ENCODE measurements at places on chromosomes 16 and 17.

- DNase-seq: no peak
Observed at GRCh38 chr17:34067011-34067410, 188.1 kb upstream of the CCL2 start.

GRCh38 chr16:59370717-59371116, 636.6 kb upstream of the GOT2 start:
- DNase-seq: no peak

DNA sequence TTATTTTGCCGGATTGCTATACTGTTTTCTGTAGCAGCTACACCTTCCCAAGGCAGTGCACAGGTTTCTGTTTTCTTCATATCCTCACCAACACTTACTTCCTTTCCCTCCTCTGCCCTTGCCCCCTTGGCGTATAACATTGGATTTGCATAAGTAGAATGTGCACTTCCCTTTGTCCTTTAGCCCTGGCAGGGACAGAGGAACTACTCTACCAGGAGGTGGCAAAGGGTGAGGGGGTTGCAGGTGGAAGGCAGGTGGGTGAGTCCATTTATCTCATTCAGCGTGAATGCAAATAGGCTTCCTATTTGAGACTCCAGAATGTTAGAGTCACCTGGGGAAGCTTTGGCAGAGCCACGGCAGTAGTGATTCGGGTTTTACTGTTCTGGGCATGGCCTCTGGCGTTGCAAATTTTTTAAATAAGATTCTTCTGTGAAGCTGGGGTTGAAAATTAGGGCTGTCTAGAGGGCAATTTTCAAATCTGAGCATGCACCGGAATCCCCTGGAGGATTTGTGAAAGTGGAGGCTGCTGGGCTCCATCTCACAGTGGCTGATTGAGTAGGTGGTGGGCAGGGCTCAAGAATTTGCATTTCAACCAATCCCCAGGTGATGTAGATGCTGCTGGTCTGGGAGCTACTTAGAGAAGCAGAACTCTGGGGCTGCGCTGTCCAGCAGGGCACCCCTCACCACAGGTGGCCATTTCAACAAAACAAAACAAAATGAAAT, 84.7 kb downstream of the PLCG2 start:
- no peak for DNase-seq

GRCh38 chr17:19342611-19343255, 19.8 kb downstream of the B9D1 start:
- DNase-seq: no peak

DNA sequence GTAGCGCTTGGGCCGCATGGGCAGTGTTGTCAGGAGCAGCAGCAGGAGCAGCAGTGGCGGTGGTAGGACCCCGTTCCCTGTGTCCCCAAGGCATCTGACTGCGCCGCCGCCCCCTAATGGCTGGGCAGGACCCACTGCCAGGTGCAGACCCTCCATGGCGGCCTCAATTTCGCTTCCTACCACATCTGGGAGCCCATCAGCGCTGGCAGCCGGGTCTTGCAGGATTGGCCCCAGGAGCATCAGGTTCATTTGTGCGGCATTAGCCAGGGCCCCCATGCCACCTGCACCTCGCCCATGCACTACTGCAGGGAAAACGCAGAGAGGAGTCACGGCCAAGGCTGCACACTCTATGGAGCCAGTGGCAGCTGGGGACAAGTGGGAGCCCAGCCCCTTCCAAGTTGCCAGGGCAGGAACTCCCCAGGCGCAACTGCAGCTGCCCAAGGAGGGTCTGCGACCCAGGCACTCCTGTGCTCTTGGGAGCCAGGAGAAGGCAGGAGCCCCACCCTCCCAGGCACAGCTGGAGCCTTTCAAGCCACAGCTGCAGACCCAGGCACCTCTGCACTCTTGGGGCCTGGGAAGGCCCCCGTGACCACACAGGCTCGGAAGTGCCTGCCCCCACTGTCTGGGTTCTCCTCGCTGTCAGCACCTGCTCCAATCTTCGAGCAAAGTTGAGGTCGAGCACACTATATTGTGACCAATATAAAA, 594.2 kb downstream of the KCNJ18 start:
- DNase-seq: no peak

DNA sequence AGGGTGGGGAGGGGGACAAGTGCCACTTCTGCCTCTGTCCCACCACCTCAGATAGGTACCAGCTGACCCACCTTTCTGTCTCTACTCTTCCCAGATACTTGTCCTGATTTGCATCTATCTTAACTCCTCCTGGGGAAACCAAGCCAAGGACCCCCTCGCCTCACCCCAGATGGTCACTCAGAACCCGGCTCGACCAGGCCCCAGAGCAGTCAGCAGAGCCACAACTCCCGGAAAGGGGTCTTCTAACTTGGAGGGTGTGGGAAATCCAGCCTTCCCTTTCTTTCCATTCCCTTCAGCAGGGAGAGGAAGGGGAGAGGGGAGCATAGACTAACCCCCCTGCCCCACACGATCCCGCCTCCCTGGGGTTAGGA, 1.9 kb downstream of the CAVIN1 start:
- no peak for DNase-seq

- DNase-seq: no peak
Observed at GRCh38 chr17:72338847-72339790, 218.3 kb downstream of the SOX9 start.

DNA sequence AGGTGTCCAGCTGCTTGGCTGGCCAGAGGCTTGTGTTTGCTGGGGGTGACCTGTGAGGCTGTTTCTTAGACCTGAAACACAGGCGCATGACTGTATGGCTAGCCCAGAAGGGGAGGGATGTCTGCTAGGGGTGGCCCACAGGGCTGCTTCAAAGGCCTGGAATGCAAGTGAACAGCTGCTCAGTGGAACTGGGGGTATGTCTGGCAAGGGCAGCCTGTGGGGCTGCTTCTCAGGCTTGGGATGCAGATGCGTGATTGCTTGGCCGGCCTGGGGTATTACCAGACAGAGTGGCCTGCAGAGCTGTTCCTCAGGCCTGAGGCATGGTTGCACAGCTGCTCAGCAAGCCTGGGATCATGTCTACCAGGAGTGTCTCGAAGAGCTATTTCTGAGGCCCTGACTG, 20.5 kb downstream of the TANC2 start:
- DNase-seq: no peak

GRCh38 chr16:17375461-17376304, 95.1 kb downstream of the XYLT1 start:
- no peak for DNase-seq

DNA sequence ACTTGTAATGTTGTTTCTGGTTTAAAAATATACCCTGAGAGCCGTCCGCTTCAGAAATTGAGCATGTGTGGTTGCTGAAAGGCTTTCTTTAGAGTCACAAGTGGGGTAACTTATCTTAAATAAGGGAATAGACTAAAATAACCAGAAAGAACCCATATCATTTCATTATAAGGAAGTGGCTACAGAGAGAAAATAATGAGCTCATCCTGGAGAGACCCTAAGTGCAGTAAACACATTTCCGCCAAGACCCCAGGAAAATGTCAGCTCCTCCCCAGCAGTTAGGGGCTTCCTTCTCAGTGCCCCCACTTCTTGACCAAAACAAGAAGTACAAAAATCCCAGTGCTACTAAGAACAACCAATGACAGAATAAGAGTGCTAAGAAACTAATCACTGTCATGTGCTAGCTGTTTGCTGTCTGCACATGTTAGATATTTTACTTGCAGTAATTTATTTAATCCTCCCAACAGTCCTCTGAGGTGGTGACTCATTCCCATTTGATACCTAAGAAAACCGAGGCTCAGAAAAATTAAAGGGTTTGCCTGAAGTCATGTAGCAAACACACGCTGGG, 83.5 kb downstream of the CDYL2 start:
- no peak for DNase-seq

GRCh38 chr16:65658349-65658748, 536.5 kb upstream of the CDH11 start:
- no peak for DNase-seq

GRCh38 chr17:44533533-44534246, 23.6 kb upstream of the FZD2 start:
- peak; percentile 89 for DNase-seq

- DNase-seq: no peak
Observed at GRCh38 chr17:50947782-50948543, 81.8 kb upstream of the TOB1 start.

- no peak for DNase-seq
Observed at GRCh38 chr16:24534620-24535019, 4.7 kb upstream of the RBBP6 start.

GRCh38 chr17:71284032-71284755, 836.6 kb upstream of the SOX9 start:
- no peak for DNase-seq

- no peak for DNase-seq
Observed at GRCh38 chr16:85394456-85395206, 218.5 kb upstream of the GSE1 start.

GRCh38 chr16:71296584-71297340, 7.6 kb upstream of the CMTR2 start:
- DNase-seq: no peak

GRCh38 chr16:678858-679813, 1.1 kb upstream of the STUB1 start:
- DNase-seq: no peak

GRCh38 chr16:59696495-59696894, 962.4 kb upstream of the GOT2 start:
- DNase-seq: no peak

GRCh38 chr17:63555500-63556156, 5.4 kb downstream of the DCAF7 start:
- DNase-seq: no peak

- DNase-seq: no peak
Observed at GRCh38 chr16:12539185-12539929, 264.3 kb downstream of the CPPED1 start.

GRCh38 chr17:82939621-82940135, 99.9 kb upstream of the ZNF750 start:
- no peak for DNase-seq

DNA sequence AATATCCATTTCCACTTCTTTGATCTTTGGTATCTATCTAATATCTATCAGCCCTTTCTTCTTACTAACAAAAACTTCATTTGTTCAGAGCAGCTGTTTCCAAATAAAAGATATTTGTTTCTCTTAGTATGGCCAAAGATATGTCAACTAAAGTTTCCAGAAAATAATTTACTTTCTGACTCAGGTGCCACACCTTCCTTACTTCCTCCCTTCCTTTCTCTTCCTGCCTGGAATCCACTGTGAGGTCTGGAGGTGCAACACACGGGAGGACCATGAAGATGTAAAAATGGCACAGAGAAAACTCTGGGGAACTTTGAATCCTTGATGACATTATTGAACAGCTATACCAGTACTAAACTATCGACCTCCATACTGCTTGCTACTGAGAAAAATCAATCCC, 14.0 kb downstream of the MED13 start:
- no peak for DNase-seq

GRCh38 chr16:168424-168823, 2.6 kb downstream of the HBM start:
- DNase-seq: no peak

DNA sequence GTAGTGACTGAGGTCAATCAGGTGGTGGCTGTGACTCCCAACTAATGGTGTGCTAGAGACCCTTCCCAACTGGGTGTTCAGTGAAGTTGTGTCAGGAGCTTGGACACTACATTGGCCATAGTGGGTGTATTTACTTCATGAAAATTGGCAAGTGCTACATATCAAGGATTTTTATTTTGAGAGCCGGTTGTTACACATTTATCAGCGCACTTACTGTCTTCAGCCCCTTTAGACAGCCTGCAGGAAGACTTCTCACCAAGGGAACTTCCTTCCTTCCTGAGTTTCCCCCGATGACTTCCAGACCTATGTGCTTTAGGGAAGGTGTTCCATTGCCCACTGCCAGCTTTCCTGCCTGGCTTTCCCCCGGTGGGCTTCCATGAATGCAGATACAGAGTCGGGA, 261.2 kb downstream of the CBLN1 start:
- no peak for DNase-seq

DNA sequence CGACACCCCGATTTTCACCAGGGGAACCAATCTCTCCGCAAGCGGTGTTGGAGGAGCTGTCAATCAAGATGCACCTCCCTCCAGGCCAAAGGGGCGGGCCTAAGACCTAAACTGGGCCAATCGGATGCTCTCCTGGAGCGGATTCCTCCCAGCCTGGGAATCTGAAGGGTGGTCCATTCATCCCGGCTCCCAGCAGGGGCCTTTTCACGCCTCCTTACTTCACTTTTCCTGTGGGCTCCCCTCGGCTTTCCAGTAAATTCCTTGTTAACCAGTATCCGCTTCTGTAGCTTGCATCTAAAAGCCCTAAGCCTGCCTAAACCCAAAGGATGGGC, 17.1 kb downstream of the C16orf74 start:
- no peak for DNase-seq

- no peak for DNase-seq
Observed at GRCh38 chr17:69950701-69951418, 124.2 kb upstream of the KCNJ16 start.

- no peak for DNase-seq
Observed at GRCh38 chr17:80005360-80006338, 30.0 kb downstream of the TBC1D16 start.

GRCh38 chr17:76558198-76559095, 18.6 kb downstream of the PRCD start:
- DNase-seq: no peak

DNA sequence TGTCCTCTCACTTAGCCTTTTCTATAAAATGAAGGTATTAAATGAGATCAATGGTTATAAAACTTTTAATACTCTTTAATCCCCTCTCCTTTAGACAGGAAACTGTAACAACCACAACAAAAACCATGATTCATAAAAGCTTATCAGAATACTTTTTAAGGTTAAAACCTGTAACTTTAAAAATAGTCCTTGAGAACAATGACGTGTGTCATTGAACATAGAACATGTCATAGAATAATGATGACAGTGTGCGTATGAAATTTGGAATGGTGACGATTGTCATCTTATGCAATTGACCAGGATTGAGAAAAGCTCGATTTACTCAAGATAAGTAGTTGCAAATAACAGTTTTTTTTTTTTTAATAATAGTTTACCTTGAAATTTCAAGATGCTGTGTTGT, 94.1 kb downstream of the PLCG2 start:
- no peak for DNase-seq

- no peak for DNase-seq
Observed at GRCh38 chr17:35344262-35344661, 29.2 kb downstream of the SLFN11 start.

- DNase-seq: no peak
Observed at GRCh38 chr16:58339452-58339981, 44.7 kb upstream of the PRSS54 start.

DNA sequence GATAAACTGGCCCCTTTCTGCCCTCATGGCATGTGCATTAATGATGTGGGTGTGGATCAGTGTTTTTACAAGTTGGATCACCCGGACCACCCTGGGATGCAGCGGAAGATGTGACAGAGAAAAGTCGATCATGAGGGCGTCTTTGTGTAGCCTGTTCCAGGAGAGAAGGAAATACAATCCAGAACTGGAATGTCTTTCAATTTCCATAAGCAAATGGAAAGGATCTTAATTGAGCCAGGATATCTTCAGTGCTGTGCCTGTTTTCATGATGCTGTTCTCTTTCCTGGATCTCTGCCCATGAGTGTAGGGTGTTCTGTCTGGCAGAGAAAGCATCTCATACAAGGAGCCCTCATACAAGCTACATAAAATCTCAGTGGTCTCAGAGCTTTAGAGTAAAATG, 481.4 kb downstream of the XYLT1 start:
- DNase-seq: no peak

GRCh38 chr16:83932955-83933673, 19.9 kb upstream of the OSGIN1 start:
- no peak for DNase-seq

Measured in activated CD8-positive, alpha-beta memory T cell treated with anti-CD3 and anti-CD28 coated beads for 48 hours (primary cell).